Right lobe of liver (tissue), 6 donors: ENCODE measurements at places on chromosomes 3 and 15. TPM values are rescaled to one million over a fixed set of nuclear protein-coding genes. Genes with fewer than 3 reads are reported as not detected.

The ITGA11 gene
- 0.97 TPM for total RNA-seq

The SHF gene
- total RNA-seq = 15.3 TPM

The ACTRT3 gene
- total RNA-seq = 1.5 TPM

The STAC gene
- total RNA-seq = 0.57 TPM

The VEPH1 gene
- 1.2 TPM for total RNA-seq

DNA sequence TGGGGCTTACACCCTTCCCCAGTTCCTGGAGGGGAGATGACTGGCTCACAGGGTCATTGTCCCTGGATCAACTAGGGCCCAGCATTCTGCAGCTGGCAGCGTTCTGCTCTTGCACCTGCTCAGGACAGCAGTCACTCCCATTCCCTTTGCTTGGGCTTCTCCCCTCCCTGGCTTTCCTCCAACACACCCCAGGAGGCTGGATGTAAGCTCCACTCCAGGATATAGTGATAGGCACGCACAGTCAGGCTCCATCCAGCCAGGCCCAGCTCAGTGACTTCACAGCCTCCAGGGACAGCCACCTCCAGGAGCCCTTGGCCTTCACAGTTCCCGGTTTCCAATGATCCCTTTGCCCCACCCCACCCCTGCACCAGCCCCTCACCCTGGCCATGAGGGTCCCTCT is 1.9 kb downstream of the SPTBN5 start:
- no peaks in the 10 kb centered on the region for H3K36me3 ChIP-seq
- H3K27me3 ChIP-seq = no peaks in the 10 kb centered on the region
- no peak overlapping the region for H3K4me3 ChIP-seq
- no peak overlapping the region for H3K27ac ChIP-seq
- peaks cover 23% of the 10 kb centered on the region for H3K4me1 ChIP-seq

GRCh38 chr3:183214277-183214612 is 38.8 kb upstream of the B3GNT5 start:
- H3K4me3 ChIP-seq = no peak overlapping the region
- DNase-seq = no peak
- H3K27ac ChIP-seq = no peak overlapping the region

GRCh38 chr3:21484057-21484827 is 266.8 kb downstream of the ZNF385D start:
- peak; percentile 21 for DNase-seq
- no peak overlapping the region for H3K4me3 ChIP-seq
- H3K4me1 ChIP-seq = no peaks in the 10 kb centered on the region
- H3K36me3 ChIP-seq = no peaks in the 10 kb centered on the region
- no peak overlapping the region for H3K27ac ChIP-seq

- no peak overlapping the region for H3K27ac ChIP-seq
- H3K36me3 ChIP-seq = no peaks in the 10 kb centered on the region
- H3K4me1 ChIP-seq = peaks cover 22% of the 10 kb centered on the region
- H3K27me3 ChIP-seq = peaks cover 12% of the 10 kb centered on the region
- H3K4me3 ChIP-seq = no peak overlapping the region
These were observed 3.9 kb downstream of the MEGF11 start for GRCh38 chr15:66249605-66250174.

DNA sequence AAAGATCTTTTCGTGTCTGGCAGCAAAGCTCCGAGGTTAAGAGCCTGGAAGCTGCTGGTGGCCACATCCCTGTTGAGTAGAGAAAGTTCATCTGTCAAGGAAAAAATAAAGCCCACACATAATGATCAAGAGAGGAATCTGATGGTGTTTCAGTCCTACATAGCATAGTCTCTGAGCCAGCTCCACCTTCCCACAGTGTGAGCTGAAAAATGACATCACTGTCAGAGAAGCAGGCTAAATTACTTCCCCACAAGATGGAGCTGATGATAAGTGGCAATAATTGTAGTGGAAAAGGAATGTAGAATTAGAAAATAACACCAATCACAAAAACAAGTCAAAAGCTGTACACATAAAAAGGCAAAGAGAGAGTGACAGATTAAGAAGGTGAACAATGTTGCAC is 84.5 kb downstream of the AQP9 start:
- H3K27ac ChIP-seq = no peak overlapping the region
- H3K4me1 ChIP-seq = no peaks in the 10 kb centered on the region

DNA sequence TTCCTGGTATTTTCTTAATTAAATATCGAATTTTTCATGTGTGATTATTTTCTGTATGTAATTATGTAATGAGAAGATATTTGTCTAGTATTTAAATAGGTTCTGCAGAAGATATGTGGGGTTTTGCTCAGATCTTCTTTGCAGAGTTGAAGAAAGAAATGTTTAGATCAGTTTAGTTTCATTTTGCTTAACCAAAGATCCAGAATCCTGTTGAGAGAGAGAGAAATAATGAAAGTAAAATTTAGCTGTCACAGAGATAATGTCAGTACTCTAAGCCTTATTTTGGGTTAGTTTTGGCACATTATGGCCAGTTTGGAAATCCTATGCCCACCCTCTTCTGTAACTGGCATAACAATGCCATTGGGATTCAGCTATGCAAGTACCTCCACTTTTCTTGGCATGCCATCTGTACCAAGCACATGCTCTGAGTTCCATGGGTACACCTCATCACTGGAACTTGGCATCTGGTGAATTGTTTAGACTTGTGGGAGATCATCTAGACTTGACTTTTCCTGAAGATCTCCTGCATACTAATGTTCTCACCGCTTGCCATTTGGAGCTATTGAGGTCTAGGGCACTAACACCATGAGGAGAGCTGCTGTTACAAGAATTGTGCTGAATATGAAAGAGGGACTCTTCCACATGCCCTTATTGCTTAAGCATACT is 30.9 kb downstream of the PLSCR1 start:
- no peak overlapping the region for H3K4me3 ChIP-seq
- peak overlapping the region; percentile 10 for H3K27ac ChIP-seq
- H3K4me1 ChIP-seq = no peaks in the 10 kb centered on the region
- DNase-seq = no peak
- H3K27me3 ChIP-seq = no peaks in the 10 kb centered on the region

DNA sequence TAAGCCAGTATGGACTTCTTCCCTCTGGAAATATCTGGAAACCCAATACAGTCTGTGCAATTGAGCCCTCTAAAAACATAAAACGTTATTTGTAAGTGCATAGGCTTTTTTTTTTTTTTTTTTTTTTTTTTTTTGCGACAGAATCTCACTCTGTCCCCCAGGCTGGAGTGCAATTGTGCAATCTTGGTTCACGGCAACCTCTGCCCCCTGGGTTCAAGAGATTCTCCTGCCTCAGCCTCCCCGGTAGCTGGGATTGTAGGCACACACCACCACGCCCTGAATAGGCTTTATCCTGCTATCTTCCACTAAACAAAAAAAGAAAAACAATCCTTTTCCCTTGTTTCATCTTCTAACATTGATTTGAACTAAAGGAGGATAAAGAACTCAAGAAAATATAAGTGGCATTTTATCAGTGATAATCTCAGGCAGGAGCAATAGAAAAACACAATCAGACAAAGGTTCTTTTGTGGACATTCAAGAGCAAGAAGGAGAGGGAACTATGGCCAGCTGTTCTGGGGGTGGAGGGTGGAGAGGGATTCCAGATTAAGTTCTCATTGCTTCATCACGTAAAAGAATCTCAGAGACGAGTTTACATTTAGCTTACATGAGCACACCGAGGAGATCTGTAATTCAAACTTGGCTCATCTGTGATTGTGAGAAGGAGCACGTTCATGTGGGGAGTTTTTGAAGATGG is 68.6 kb downstream of the ITGB5 start:
- no peak for DNase-seq
- peaks cover 28% of the 10 kb centered on the region for H3K4me1 ChIP-seq
- H3K27me3 ChIP-seq = no peaks in the 10 kb centered on the region
- H3K36me3 ChIP-seq = peaks cover 4% of the 10 kb centered on the region
- no peak overlapping the region for H3K4me3 ChIP-seq

GRCh38 chr3:52452570-52453221 is 1.1 kb downstream of the TNNC1 start:
- H3K4me3 ChIP-seq = no peak overlapping the region
- no peaks in the 10 kb centered on the region for H3K27me3 ChIP-seq
- H3K4me1 ChIP-seq = peaks cover 6% of the 10 kb centered on the region
- no peak overlapping the region for H3K27ac ChIP-seq
- no peaks in the 10 kb centered on the region for H3K36me3 ChIP-seq

- H3K36me3 ChIP-seq = no peaks in the 10 kb centered on the region
- H3K4me1 ChIP-seq = no peaks in the 10 kb centered on the region
- no peak overlapping the region for H3K4me3 ChIP-seq
- H3K27me3 ChIP-seq = no peaks in the 10 kb centered on the region
- H3K27ac ChIP-seq = no peak overlapping the region
- no peak for DNase-seq
These were observed 322.1 kb downstream of the MEX3B start for GRCh38 chr15:81723701-81724100.

DNA sequence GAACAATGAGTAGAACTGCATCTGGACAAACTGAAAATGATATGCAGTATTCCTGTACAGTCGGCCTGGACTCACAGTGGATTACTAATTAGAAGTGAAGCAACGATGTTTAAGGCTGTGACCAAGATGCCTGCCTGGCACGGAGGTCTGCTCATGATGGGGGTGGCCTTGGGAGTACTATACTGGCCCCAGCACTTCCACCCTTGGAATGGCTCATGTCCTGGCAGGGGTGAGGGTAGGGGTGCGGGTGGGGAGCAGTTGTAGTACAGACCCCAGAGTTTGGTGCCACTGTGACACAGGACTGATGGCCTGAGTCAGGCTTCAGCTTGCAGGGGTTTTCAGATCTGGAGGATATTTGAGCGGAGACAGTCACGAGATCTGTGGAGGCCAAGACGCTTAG is 55.1 kb upstream of the ICE2 start:
- H3K36me3 ChIP-seq = no peaks in the 10 kb centered on the region
- H3K4me3 ChIP-seq = no peak overlapping the region
- H3K27me3 ChIP-seq = no peaks in the 10 kb centered on the region
- peaks cover 16% of the 10 kb centered on the region for H3K4me1 ChIP-seq

DNA sequence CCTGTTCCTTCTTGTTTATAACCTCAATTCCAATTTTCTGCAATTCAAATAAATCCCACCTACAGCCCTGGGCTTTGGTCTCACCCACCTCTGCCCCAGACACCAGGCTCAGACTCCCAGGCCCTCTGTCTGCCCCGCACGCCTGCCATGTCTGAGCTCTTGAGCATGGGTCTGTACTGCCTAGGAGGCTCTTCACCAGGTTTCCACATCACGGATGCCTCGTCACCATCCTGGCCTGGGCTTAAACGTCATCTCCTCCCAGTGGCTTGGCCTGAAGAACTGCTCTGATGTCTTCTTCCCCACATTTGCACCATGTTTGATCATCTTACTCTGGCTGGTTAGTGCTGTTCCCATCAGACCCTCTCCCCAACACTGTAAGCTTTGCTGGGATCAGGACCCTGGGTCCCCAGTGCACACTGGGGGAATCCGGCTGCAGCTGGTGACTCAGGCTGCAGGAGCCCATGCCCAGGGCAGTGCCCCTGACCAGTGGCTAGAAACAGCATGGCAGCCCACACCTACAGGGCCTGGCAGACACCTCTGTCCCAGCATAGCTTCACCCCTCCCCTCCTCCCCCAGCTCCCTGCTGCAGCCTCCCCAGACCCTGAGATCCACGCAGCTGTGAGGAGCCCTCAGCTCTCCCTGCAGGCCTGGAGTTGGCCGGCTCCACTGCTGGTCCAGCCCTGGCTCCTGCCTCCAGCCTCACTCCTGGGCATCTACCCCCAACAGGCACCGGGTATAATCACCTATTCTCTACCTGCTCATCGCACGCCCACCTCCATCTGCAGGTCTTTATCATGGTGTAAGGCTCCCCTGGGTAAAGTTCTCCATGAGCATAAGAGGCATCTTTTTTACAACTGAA is 162.8 kb upstream of the NSMCE3 start:
- DNase-seq = no peak
- H3K27ac ChIP-seq = no peak overlapping the region
- H3K4me3 ChIP-seq = no peak overlapping the region
- no peaks in the 10 kb centered on the region for H3K4me1 ChIP-seq
- H3K27me3 ChIP-seq = peaks cover 15% of the 10 kb centered on the region

DNA sequence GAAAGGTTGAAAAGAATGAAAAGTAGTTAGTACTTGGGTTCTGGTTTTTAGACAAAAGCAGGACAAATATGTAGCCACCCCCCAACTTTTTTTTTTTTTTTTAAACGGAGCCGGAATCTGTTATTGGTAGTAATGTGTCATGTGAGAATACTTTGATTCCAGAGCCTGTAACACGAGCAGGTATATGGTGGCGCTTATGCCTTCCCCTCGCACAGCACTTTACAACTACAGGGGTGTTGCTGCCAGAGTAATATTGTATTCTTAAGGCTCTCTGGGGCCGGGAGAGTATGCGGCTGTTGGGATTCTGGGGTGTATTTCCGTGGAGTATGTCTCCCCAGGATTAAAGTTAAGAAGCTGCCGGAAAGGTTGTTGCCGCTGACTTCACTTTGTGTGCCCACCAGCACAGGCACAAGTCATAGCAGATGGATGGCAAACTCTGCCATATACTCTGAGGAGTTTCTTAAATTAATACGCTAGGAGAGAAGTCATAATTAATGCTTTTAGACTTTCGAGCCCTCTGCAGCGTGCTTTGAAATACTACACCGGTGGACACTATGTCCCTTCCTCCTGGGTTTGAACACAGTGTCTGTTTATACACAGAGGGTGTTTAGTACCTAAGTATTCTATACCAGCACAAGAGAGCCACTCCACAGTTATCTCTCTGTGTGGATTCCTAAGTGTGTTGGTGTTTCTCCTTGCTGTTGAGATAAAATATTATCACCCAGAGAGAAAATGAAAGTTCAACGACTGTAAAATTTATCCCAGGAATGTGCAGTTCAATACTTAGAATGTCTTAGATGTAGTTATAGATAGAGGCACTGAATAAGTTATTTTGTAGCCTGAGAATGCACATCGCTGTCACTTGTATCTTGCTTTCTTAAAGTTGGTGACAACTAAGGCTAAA is 1.4 kb downstream of the MBNL1 start:
- no peaks in the 10 kb centered on the region for H3K4me1 ChIP-seq
- peak overlapping the region; percentile 96 for H3K27ac ChIP-seq
- no peaks in the 10 kb centered on the region for H3K36me3 ChIP-seq
- H3K27me3 ChIP-seq = no peaks in the 10 kb centered on the region

DNA sequence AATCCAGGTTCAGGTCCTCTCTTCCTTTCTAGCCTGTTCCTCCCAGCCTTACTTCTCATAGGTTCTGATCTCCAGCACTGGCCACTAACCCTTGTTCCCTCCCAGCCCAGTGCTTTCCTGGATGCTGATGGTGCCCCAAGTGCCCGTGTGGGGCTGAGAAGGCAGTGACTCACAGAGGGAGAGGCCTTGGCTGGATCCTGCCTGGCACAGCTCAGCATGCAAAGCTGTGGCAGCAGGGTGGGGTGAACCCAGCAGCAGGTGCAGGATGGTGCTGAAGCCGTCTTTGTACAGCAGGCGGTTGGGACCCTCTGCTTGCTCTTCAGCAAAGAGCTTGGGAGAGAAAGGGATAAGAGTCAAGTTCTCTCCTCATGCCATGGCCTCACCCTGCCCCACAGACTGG is 7.6 kb downstream of the LPCAT4 start:
- DNase-seq = no peak
- H3K36me3 ChIP-seq = no peaks in the 10 kb centered on the region
- H3K27me3 ChIP-seq = no peaks in the 10 kb centered on the region
- H3K4me3 ChIP-seq = no peak overlapping the region
- H3K27ac ChIP-seq = no peak overlapping the region

- H3K4me1 ChIP-seq = no peaks in the 10 kb centered on the region
- no peaks in the 10 kb centered on the region for H3K36me3 ChIP-seq
- no peak for DNase-seq
- no peak overlapping the region for H3K27ac ChIP-seq
These were observed 21.9 kb downstream of the GABRA5 start for GRCh38 chr15:26888761-26889160.

GRCh38 chr3:155595371-155595770 is 149.5 kb downstream of the PLCH1 start:
- H3K4me1 ChIP-seq = no peaks in the 10 kb centered on the region
- no peaks in the 10 kb centered on the region for H3K36me3 ChIP-seq
- no peaks in the 10 kb centered on the region for H3K27me3 ChIP-seq
- no peak overlapping the region for H3K4me3 ChIP-seq

- no peak overlapping the region for H3K27ac ChIP-seq
- DNase-seq = no peak
- H3K27me3 ChIP-seq = no peaks in the 10 kb centered on the region
- no peaks in the 10 kb centered on the region for H3K4me1 ChIP-seq
- H3K36me3 ChIP-seq = no peaks in the 10 kb centered on the region
These were observed 19.7 kb downstream of the KCNAB1 start for GRCh38 chr3:156140001-156140595.
